ENCODE measurements at places on chromosomes 4 and X. TPM values are rescaled to one million over a fixed set of nuclear protein-coding genes. Genes with fewer than 3 reads are reported as not detected.

DNA sequence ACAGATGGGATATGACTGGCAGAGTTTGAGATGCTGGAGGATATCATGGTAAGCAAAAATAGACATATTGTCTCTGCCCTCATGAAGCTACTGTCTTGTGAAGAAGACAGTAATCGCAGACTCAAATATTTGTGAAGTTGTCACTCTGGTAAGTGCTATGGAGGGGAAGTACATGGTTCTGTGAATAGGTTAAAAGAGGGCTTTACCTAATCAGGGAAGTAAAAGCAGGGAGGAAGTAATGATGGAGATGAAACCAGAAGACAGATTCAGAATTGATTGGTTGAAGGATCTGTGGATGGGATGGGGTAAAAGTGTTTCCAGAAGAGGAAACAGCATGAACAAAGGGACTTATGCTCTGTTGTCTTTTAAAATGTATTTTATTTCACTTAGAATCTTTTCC lies 19.3 kb upstream of the MAGED1 start:
- no peaks in the 10 kb centered on the region for H3K27me3 ChIP-seq
- H3K4me1 ChIP-seq: no peaks in the 10 kb centered on the region
- H3K27ac ChIP-seq: no peak overlapping the region
- no peak overlapping the region for H3K4me3 ChIP-seq
- no peak for DNase-seq

GRCh38 chr4:102322736-102323135 lies 22.5 kb downstream of the SLC39A8 start:
- H3K4me1 ChIP-seq: peaks cover 19% of the 10 kb centered on the region
- no peak overlapping the region for H3K4me3 ChIP-seq
- no peak overlapping the region for H3K27ac ChIP-seq
- no peaks in the 10 kb centered on the region for H3K27me3 ChIP-seq
- H3K36me3 ChIP-seq: no peaks in the 10 kb centered on the region

The CAPN6 gene
- total RNA-seq: 7.4 TPM

The FAM149A gene
- 6.6 TPM for total RNA-seq

The HS6ST2 gene
- total RNA-seq: 4.8 TPM

GRCh38 chr4:48331577-48332330 lies 9.6 kb upstream of the SLAIN2 start:
- H3K36me3 ChIP-seq: no peaks in the 10 kb centered on the region
- H3K27me3 ChIP-seq: no peaks in the 10 kb centered on the region
- no peak overlapping the region for H3K27ac ChIP-seq
- H3K4me3 ChIP-seq: no peak overlapping the region
- DNase-seq: no peak
- no peaks in the 10 kb centered on the region for H3K4me1 ChIP-seq

- DNase-seq: no peak
- no peak overlapping the region for H3K4me3 ChIP-seq
- no peak overlapping the region for H3K27ac ChIP-seq
- no peaks in the 10 kb centered on the region for H3K4me1 ChIP-seq
- H3K27me3 ChIP-seq: no peaks in the 10 kb centered on the region
These were observed 1308.6 kb downstream of the ARAP2 start for GRCh38 chr4:34935739-34936138.

- no peaks in the 10 kb centered on the region for H3K36me3 ChIP-seq
- H3K27ac ChIP-seq: no peak overlapping the region
- no peaks in the 10 kb centered on the region for H3K4me1 ChIP-seq
- no peak overlapping the region for H3K4me3 ChIP-seq
These were observed 116.0 kb downstream of the MXRA5 start for GRCh38 chrX:3230496-3230895.

The GAGE1 gene
- not detected for total RNA-seq

DNA sequence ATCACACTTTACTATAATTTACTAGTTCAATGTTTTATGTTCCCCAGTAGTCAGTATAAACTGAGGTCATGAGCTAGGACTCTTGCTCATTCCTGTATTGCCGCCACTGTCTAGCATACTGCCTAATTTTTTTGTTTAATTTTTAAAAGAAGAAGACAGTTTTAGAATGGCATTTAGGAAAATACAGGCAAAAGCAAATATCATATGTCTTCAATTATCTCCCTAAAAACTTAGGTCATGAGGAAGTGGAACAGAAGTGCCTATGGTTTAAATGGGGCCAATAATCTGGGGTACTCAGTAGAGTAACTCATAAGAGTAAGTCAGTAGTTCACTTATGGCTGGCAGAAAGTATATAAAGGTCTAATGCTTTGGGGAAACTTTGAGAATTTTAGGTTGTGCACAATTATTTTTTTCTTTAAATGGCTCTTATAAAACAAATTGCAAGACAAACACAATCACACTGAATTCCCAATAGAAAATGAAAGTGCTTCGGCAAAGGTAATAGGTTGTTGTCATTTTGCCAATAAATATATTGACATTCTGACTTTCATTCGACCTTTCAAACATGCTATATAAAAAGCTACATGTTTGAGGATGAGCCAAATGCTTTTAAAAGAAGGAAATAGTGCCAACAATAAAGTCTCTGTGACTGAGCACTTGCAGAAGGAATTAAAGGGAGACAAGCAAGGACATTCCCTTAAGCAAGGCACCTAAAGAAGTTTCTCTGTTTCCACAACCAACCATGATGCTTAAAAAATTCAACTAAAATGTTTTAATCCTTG lies 390.1 kb downstream of the PDGFC start:
- no peak for DNase-seq
- H3K27me3 ChIP-seq: no peaks in the 10 kb centered on the region
- no peaks in the 10 kb centered on the region for H3K36me3 ChIP-seq

GRCh38 chrX:37722595-37722994 lies 37.0 kb downstream of the XK start:
- no peak overlapping the region for H3K4me3 ChIP-seq
- H3K4me1 ChIP-seq: no peaks in the 10 kb centered on the region
- no peaks in the 10 kb centered on the region for H3K27me3 ChIP-seq
- no peak overlapping the region for H3K27ac ChIP-seq
- no peaks in the 10 kb centered on the region for H3K36me3 ChIP-seq

GRCh38 chr4:54657185-54657550 lies 589 bp upstream of the KIT start:
- peak; percentile 70 for DNase-seq
- peaks cover 12% of the 10 kb centered on the region for H3K27me3 ChIP-seq
- peak overlapping the region; percentile 72 for H3K4me3 ChIP-seq
- no peak overlapping the region for H3K27ac ChIP-seq
- H3K4me1 ChIP-seq: peaks cover 4% of the 10 kb centered on the region
- no peaks in the 10 kb centered on the region for H3K36me3 ChIP-seq

DNA sequence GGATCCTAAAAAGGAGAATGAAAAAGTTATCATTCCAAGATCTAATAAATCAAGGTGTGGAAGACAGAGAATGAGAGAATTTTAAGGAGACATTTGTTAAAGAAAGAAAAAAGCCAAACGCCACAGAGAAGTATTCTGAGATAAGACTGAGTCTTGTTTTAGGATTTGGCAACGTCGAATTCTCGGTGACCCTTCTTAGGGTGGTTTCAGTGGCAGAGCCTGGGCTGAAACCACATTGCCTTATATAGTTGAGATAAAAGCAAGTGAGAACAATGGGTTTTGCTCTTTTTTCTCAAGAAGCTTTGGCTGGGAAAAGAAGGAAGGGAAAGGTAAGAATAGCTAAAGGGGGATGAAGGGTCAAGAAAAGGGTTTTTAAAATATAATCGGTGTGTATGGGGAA lies 209.4 kb downstream of the VEGFC start:
- no peak for DNase-seq
- H3K4me3 ChIP-seq: no peak overlapping the region
- no peaks in the 10 kb centered on the region for H3K4me1 ChIP-seq
- no peaks in the 10 kb centered on the region for H3K27me3 ChIP-seq
- no peaks in the 10 kb centered on the region for H3K36me3 ChIP-seq

The GCNA gene
- total RNA-seq: 0.48 TPM

GRCh38 chr4:139872274-139872673 lies 206.7 kb downstream of the MGST2 start:
- H3K36me3 ChIP-seq: no peaks in the 10 kb centered on the region
- H3K4me1 ChIP-seq: peaks cover 4% of the 10 kb centered on the region
- H3K4me3 ChIP-seq: no peak overlapping the region
- DNase-seq: no peak
- H3K27ac ChIP-seq: no peak overlapping the region
